ENCODE measurements at places on chromosomes 7 and 10.

DNA sequence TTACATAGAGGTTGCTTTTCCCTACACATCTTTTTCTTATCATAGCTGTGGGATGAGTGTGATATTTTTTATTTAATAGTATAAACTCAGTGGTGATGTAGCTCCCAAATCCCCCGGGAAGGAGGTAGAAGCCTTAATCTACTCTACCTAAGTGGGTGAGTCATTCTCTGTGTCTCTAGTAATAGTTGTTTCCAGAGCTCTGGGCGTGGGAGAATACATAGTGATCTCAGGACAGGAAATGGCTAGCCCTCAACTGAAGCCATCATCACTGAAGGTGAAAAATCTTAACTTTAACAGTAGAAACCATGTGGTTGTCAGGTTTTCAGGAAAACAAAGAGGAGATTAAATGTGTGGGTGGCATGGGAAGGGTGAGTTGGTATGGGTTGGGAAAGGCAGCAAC lies 278.4 kb downstream of the ANKRD30A start:
- DNase-seq = no peak

GRCh38 chr10:125216861-125217260 lies 56.5 kb upstream of the CTBP2 start:
- no peak for DNase-seq

DNA sequence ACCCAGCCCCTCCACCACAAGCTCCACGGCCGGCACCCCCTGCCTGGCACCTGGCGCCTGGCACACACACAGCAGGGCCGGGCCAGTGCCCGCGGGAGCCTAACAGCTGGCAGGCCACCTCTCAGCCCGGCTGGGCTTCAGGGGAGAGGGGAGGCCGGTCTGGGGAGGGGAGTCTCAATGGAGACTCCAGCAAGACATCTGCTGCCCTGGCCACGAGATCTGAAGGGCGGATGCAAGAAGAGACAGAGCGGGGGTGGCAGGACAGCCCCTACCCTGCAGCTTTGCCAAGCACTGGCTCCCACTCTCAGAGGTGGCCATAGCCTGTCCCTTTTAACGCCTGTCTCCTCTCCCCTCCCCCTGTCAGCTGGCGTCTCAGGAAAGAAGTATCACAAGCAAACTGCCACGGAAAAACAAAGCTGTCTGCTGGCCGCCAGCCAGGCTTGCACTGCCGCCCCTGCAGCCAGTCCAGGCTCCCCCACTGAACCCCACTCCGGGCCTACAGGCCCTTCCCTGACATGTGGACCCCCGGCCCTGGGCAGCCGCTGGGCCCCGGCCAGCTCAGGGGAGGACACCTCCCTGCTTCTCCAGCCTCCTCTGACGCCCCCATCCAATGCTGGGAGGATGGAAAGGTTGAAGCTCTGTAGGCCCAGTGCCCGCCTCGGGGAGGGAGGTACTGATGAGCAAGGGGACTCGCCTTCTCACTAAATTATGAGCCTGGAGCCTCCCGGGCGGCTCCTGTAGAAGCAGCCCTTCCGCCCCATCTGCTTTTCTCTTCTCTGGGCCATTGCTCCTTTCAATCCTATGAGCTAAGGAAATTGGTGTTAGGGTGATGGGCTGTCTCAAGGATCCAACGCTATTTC lies 178.4 kb downstream of the ARHGAP12 start:
- no peak for DNase-seq

DNA sequence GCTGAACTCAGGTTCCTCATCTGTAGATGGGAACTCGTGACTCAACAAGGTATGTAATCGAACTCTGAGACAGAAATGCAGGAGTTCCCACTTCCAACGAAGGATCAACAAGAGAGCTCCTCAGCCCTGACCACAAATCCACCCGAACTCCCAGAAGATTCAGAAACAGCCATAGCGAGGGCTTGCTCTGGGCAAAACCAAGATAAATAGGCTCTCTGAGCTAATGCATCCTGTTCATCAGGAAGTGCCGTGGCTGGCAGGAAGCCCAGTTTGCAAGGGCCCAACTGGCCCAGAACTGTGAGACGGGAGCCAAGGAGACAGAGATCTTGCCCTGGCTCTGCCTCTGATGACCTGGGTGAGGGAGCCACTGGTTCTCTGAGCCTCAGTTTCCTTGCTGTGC lies 141.7 kb upstream of the PFKP start:
- peak; percentile 52 for DNase-seq

GRCh38 chr10:84763965-84764364 lies 435.6 kb downstream of the CCSER2 start:
- DNase-seq = no peak

GRCh38 chr10:126156012-126156411 lies 232.3 kb downstream of the ADAM12 start:
- no peak for DNase-seq

DNA sequence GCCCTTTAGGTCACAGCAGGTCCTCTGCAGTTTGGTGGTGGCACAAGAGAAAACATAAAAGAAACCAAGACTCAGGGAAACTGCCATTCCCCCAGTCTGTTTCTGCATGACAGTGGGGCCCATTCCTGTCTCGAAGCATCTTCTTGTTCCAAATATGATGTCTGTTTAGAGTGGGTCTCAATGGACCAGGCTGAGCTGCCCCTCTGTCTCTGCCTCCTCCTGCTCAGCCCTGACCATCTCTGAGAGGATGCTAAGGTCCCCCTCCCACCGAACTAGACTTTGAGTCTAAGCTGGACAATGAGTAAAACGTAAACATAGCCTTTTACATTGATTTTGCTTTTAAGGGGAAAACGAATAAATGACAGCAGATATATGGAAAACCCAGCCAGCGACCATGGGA lies 40.4 kb downstream of the CLEC2L start:
- DNase-seq = no peak

GRCh38 chr7:55367283-55367840 lies 2.2 kb downstream of the LANCL2 start:
- DNase-seq = no peak

GRCh38 chr10:78960316-78960800 lies 108.4 kb upstream of the ZMIZ1 start:
- DNase-seq = peak; percentile 24

DNA sequence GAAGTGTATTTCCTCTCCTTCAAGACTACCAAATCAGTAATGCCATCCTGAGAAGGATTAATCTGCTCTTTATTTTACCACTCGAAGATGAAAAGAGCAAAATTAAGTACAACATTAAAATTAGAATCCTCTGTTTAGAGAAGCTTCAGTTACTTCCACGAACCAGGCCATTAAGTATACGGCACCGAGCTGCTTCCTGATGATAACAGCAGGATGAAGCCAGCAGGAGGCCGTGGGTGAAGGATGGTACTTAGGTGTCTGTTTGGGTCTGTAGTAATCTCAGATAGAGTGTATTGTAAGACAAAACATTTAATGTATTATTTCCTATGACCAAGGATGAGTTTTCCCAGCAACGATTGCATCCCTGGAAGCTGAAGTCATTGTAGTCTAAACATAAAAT lies 362.8 kb downstream of the SFMBT2 start:
- no peak for DNase-seq

DNA sequence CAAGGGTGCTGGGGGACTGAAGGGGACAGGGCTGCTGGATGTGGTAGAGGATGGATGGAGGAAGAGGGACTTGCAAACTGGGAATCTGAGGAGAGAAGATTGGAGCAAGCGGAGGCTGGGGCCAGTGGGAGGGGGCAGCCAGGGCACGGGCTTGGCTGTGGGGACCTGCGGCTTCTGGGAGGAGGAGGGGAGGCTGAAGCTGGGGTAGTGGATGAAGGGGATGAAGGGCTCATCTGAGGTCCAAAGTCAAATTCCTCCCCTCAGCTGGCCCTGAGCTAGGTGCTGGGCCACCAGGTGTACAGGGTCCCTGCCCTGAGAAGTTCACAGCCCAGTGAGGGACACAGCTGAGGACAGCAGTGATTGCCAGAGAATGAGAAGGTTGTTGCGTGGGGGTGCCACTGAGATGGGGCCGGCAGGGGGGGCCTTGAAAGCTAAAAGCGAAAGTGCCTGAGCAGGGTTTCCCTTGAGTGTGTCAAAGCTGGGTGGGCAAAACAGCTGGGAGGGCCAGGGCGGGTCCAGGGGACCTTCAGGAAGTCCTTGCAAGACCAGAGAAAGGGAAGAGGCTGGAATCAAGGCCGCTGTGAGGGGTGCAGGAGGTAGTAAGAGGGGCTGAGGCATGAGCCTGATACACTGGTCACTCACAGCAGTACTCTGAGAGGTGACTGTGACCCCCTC lies 75.2 kb downstream of the MYL10 start:
- DNase-seq = no peak

DNA sequence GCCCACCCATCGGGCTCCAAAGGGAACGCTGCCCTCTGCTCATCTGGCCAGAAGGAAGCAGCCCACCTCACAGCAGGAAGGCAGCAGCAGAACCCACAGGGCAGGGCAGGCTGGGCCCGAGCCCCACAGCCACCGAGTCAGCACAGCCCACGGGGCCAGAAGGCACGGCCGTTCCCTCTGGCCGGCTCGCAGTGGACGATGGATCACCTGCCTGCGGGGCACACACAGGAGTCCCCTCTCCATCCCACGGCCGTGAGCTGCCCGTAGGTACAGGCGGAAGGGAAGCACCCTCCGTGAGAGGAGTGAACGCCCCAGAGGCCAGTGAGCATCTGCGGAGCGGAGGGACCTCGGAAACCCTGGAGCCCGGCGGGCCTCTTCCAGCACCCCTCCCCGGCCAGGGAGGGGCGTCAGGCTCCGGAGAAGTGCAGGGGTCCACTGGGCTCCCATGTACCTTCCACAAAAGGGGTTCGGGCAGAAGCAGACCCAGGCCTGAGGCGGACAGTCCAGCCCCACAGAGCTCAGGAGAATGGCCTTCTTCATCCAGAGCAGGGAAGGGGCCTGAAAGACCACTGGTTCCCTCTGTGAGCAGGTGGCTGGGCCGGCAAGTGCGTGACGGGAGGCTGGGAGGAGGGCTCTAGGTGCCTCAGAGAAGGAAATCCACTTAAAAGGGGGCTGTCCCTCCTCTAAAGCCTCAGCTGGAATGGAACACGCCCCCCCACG lies 11.7 kb downstream of the NUDT1 start:
- no peak for DNase-seq

GRCh38 chr10:80187465-80188409 lies 17.6 kb downstream of the ANXA11 start:
- DNase-seq = no peak

DNA sequence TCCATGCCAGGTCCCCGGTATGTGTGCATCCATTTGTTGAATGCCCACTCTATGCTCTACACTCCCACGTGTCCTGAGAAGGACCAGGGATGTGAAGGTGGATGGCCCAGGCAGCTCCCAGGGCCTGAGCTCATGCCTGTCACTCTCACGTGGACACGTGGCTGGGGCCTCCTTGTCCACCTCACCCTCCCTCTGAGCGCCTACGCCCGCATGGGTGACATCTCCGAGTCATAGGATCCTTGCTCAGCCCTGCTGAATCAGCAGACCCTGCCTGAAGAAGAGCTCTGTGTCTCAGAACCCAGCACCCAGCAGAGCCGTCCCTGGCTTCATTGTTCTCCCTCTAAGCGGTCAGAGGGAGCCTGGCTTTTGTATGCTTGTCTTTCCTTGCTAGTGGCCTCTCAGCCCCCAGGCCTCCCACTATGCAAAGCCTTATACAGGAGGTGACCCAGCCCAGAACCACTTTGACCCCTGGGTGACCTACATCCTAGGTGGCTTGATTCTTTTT lies 107.9 kb upstream of the PPIF start:
- no peak for DNase-seq

- DNase-seq = no peak
Measured at GRCh38 chr7:95725205-95725604, 47.1 kb upstream of the DYNC1I1 start.

DNA sequence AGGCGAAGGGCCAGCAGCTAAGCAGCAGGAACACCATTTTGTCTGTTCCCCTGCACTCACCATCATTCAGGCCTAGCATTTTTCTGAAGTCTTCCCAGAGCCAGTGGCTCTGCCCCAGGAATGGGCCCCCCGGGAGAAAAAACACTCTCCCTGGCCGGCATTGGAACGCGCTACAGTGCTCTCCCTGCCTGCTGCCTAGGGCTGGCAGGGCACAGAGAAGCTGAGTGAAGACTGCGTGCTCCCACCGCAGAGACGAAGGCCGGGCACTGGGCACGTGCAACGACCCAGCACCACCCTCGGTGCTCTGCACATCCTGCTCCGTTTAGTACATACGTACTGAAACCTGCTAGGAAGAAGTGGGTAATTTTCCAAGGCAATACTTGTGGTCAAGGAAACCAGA lies 34.4 kb downstream of the HSPA12A start:
- DNase-seq = no peak

- no peak for DNase-seq
Measured at GRCh38 chr7:24197852-24198251, 86.1 kb upstream of the NPY start.

- DNase-seq = no peak
Measured at GRCh38 chr10:123429706-123430221, 236.4 kb upstream of the GPR26 start.

GRCh38 chr10:126421756-126422256 lies 33.5 kb upstream of the ADAM12 start:
- DNase-seq = no peak

DNA sequence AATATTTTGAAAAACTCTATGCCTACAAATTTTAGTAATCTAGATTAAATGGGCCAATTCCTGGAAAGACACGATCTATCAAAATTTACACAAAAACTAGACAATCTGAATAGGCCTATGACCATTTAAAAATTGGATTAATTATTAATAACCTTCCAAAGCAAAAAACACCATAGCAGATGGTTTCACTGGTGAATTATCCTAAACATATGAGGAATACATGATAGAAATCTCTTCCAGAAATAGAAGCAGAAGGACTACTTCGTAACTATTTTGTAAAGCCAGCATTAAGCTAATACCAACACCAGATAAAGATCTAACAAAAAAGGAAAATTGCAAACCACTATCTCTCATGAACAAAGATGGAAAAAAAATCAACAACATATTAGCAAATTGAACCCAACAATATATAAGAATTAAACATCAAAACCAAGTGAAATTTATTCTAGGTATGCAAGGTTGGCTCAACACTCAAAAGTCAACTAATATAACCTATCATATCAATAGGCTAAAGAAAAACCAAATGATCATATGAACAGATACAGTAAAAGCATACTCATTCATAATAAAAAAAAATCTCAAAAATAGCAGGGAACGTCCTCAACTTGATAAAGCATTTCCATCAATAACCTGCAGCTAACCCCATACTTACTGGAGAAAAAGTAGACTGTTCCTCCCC lies 16.3 kb downstream of the WASL start:
- no peak for DNase-seq

DNA sequence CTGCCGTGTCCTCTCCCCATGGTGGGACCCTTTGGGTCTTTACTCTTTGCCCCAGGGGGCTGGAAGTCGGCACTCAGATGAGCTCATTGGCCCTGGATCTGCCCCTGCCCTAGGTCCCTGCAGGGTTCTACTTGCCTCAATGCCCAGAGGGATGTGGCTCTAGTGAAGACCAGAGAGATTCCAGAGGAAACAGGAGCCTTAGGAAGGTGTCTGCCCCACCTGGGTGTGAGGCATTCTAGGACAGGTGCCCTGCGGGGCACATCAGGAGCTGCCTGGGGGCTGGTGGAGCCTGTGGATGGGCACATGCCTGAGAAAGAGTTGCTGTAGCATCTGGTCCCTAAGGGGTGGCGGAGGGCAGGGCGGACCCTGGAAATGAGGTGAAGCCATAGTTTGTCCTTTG lies 128.6 kb downstream of the ADCY1 start:
- no peak for DNase-seq
